ENCODE measurements at places on chromosomes 3 and 15.

- no peak for DNase-seq
Measured at GRCh38 chr3:152050903-152051302, 177.5 kb downstream of the SUCNR1 start.

- no peak for DNase-seq
Measured at GRCh38 chr15:100092034-100092433, 249.7 kb downstream of the ADAMTS17 start.

DNA sequence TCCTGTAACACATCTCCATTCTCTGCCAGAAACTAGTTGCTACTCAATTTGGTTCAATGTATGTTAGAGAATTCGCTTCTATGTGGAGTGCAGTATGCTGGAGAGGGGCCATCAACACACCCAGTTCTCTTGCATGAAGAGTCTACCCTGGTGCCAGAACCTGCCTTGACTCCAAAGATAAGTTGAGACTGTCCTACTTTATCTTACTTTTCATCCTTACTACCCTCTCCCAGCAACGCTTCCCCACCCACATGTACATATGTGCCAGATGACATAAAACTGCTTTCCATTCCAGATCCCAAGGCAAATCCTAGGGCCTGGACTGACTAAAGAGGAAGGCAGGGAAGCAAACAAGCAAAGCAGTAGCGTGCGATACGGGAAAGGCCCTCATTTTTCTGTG lies 442.6 kb upstream of the THRB start:
- no peak for DNase-seq

- DNase-seq: no peak
Measured at GRCh38 chr3:154625756-154626155, 195.8 kb upstream of the GPR149 start.

- DNase-seq: no peak
Measured at GRCh38 chr15:85906640-85907039, 111.9 kb upstream of the KLHL25 start.

DNA sequence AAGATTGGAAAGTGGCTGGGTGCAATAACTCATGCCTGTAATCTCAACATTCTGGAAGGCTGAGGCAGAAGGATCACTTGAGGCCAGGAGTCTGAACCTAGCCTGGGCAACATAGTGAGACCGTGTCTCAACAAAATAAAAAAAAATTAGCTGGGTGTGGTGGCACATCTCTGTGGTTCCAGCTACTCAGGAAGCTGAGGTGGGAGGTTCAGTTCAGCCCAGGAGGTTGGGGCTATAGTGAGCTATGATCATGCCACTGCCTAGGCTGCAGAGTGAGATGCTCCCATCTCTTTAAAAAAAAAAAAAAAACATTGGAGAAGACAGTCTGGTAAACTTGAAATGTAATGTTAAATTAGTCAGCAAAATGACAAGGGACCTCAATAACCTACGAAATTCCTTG lies 57.9 kb downstream of the STAG1 start:
- no peak for DNase-seq

DNA sequence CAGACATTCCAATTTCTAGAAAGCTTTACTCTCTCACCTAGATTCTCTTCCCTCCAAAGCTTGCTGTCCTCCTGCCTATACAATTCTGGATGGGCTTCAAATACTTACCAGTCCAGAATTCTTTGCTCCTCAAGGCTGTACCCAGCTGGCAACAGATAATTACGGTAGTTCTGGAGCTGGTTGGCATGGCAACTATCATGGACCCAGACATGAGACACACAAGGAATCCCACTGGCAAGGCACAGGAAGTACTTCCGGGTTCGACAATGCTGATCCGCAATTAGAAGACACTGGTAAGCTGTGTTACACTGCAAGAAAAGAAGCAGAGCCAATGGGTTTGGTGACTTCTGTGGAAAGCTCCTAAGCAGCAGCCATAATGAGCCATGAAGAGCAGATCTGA lies 37.9 kb downstream of the TUBGCP4 start:
- no peak for DNase-seq

DNA sequence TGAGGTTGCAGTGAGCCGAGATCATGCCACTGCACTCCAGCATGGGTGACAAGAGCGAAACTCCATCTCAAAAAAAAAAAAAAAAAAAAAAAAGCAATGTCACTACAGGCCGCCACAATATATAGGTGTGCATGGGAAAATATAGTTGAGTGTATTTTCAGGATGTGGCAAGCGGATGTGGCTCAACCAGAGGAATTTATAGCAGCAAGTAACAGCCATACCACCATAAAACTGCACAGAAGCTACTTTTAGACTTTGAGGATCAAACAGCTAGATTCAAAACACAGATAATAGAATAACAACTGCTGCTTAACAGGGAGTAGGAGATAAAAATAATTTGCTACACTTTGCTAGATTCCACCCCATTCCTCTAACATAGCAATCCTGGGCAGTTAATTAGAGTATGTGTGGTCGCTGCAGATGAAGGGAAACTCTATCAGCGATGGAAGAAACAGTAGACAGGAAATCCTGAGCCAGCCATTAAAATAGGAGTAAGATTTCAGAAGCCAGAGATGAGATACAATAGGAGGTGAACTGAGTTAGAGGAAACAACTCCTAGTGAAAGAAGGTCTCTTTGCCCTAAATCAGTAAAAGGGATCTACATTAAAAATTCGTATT lies 318.7 kb upstream of the STT3B start:
- no peak for DNase-seq

DNA sequence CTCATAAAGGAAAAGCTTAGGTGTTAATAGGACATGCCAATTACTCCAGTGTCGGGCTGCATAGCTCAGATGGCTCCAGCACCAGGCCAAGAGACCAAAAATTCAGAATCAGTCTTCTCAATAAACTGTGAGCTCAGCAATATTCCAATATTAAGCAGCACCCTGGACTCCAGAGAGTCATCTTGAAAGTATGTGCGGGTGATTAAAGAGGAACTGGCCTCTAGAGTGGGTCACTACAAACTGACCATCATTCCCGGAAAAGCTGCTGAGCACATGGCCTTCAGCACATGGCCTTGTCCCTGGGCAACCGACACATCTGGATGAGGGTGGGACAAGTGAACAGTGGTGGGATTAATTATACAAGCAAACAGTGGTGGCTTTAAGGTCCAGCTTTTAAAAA lies 59.0 kb downstream of the MAGI1 start:
- DNase-seq: no peak

DNA sequence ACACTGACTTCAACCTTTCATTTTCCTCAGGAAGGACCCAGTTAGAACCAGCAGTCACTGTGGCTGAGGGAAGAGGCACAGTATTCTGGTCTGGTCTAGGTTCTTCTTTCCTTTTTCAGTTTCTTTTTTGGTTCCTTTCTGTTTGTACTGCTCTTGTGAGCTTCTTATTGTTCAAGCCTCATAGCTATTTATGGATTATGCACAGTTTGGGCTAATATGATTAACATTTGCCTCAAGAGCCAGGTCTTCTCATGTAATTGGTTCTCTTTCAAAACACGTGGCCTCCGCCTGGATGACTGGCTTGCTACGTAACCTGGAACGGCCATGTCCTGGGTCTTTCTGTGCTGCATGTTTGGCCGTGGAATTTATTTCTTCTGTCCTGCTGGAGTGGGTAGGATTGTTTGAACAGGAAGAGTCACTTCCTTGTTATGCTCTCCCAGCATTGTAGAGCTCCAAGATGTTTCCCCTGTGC lies 43.3 kb downstream of the RBMS3 start:
- no peak for DNase-seq

DNA sequence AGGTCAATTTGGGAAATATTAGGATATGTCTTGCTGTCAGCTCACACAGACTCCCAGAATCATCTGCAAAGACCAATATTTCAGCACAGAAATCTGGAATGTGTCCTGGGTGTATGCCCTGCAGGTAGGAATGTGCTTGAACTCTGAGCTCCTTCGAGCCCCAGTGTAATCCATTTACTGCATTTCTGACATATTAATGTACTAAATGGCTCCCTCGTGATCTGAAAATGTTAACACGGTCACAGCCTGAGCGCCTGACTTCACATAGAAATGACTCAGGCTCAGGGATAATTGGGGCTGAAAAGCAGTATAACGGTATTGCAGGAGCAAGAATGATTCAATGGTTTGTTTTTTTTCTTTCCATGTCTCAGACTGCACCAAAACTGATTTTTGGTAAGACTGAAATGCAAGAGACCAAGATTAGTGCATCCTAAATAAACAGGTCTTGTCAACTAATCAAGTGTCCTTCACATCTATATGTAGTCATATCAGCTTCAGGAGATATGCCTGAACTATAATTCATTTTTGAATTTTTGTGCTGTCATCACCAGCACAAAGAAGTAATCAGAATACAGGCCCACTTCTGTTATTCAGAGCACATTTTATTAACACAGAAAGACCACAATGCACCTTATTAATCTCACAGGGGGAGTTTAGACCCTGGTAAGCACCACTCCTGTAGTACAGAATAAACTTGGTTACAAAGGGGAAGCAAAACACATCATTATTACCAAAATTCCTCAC lies 49.8 kb downstream of the DCLK3 start:
- no peak for DNase-seq

DNA sequence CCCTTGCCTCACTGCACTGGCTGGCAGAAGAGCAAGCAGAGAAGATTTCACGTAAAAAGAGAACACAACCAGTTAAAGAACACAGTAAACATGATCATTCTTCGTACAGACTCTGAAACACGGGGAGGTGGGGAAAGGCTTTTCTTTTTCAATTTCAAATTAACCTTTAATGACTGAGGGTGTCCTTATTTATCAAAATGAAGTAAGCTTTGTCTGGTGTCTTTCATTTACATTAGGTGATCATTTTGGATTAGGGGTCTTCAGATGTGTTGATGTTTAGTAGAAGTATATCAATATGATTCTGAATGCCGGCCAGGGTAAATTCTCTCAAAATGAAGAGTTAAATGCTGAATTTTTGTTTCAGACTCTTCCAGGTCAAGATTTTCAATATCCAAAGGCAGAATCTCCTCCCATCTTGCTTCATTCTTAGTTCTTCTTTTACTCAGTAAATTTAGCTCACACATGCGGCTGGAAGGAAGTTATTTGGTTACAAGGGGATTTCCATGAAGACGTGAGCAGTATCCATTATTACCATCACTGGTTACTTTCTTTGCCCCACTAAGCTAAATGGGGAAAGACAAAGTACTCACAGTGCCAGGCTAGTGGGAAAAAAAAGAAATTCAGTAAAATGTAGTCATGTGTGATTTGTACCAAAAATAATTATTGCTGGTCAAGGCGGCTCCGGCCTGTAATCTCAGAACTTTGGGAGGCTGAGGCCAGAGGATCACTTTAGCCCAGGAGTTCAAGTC lies 272.2 kb upstream of the NR2F2 start:
- DNase-seq: no peak

GRCh38 chr3:145144361-145144760 lies 1016.6 kb downstream of the PLOD2 start:
- DNase-seq: no peak

GRCh38 chr3:70824773-70825172 lies 512.3 kb upstream of the MDFIC2 start:
- DNase-seq: no peak

DNA sequence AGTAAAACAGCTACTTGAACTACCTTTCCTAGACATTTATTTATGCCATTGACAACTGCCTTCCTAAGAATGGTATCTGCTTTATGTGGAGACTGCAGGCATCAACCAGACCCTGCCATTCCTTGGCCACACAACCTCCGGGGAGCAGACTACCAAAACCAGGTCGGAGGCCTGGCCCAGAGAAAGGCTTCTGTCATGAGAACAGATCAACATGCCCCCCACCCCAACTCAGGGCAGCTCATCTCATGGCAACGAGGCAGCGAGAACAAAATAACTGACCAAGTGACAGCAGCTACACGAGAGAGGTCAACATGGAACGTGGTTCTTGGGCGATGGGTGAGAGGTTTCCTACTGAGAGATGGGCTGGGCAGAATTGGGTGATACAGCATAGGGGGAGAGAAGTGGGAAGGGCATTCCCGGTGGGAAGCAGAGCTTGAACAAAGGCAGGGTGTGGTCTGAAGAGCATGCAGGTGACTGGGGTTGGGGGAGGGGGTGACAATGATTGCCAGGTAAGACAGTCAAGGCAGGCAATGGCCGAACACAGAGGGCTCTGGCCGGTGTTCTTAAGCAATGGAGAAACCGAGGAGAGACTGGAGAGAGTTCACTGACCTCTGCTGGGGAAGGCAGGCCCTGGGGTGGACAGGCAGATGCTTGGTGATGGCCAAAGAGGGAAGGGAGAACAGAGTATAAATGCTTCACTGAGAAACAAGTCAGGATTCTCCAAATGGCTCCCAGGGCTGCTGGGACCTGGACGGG lies 33.9 kb downstream of the CCDC12 start:
- DNase-seq: no peak

GRCh38 chr3:14143271-14144225 lies 18.7 kb downstream of the TMEM43 start:
- no peak for DNase-seq

GRCh38 chr3:160883373-160883772 lies 127.3 kb downstream of the PPM1L start:
- no peak for DNase-seq

- DNase-seq: no peak
Measured at GRCh38 chr3:169002689-169003088, 660.8 kb downstream of the MECOM start.

DNA sequence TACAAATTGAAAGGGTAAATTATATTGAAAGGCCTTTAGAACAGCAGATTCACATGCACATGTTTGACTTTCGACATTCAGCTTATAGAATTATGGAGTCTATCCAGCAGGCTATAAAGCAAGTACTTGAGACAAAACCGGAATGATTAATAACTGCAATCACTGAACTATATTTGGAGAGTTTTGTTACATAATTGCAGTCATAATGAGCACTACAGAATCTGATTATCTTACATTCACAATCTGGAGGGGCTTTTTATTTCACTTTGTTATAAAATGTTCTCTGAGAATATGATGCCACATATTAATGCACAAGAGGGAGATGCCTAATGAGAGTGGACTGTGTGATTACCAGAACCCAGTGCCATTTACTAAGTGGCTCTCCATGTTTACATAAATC lies 64.3 kb downstream of the NSUN3 start:
- no peak for DNase-seq

- no peak for DNase-seq
Measured at GRCh38 chr3:13401149-13401548, 19.0 kb downstream of the NUP210 start.

- no peak for DNase-seq
Measured at GRCh38 chr3:114455432-114455831, 161.6 kb downstream of the TIGIT start.

- no peak for DNase-seq
Measured at GRCh38 chr3:197353001-197353866, 54.8 kb upstream of the DLG1 start.

DNA sequence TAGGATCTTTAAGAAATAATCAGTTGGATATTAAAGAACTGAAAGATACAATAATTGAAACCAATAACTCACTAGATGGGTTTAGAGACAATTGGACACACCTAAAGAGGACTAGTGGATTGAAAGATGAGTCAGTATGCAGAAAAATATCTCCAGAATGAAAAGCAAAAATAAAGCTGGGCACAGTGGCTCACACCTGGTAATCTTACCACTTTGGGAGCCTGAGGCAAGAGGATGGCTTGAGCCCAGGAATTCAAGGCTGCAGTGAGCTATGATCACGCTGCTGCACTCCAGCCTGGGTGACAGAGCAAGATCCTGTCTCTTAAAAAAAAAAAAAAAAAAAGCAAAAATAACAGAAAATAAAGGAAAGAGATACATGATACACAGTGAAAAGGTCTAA lies 37.4 kb upstream of the CCDC174 start:
- no peak for DNase-seq

Data from stimulated activated CD4-positive, alpha-beta T cell treated with anti-CD3 and anti-CD28 coated beads, Interleukin-2, amount 100 ng/mL, for 48 hours (primary cell).